ENCODE measurements at places on chromosomes 5 and 9.

DNA sequence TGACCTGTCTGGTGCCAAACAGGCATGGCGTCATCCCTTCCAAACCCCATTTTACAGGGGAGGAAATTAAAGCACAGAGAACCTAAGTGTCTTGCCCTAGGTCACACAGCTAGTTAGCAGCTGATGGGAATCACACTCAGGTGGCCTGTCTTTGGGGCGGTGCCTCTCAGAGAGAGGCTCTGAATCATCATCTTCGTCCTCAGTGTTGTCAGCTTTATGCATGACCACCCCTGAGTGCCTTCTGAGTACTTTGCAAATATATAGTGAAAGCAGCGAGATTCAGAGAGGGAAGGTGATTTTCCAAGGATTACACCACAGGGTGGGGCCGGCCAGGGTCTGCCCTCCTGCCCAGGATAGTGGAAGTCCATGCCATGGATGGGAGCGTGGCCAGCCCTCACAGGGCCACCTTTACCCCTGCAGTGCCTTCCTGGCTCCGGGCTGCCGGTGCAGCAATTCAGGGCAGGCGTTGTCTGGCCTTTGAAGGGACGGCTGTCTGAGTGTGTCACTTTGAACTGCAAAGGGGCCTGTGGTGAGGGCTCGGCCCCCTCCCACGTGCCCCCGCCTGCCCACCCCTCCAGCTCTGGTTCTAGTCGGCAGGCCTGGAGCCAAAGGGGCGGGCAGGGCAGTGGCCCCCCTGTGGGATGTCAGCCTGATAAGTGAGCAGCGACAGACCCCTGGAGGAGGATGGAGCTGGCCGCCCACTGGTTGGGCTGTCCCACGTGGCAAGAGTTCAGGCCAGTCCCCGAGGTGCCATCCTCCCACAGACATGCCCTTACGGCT lies 16.9 kb downstream of the LMX1B start:
- peaks cover 49% of the 10 kb centered on the region for H3K27me3 ChIP-seq
- no peaks in the 10 kb centered on the region for H3K36me3 ChIP-seq
- H3K4me3 ChIP-seq, result no peak overlapping the region
- peaks cover 12% of the 10 kb centered on the region for H3K4me1 ChIP-seq

- no peak for DNase-seq
- peaks cover 11% of the 10 kb centered on the region for H3K4me1 ChIP-seq
- no peaks in the 10 kb centered on the region for H3K27me3 ChIP-seq
- H3K27ac ChIP-seq, result no peak overlapping the region
- no peaks in the 10 kb centered on the region for H3K36me3 ChIP-seq
These were observed 7.4 kb upstream of the GRK6 start for GRCh38 chr5:177419046-177419445.

DNA sequence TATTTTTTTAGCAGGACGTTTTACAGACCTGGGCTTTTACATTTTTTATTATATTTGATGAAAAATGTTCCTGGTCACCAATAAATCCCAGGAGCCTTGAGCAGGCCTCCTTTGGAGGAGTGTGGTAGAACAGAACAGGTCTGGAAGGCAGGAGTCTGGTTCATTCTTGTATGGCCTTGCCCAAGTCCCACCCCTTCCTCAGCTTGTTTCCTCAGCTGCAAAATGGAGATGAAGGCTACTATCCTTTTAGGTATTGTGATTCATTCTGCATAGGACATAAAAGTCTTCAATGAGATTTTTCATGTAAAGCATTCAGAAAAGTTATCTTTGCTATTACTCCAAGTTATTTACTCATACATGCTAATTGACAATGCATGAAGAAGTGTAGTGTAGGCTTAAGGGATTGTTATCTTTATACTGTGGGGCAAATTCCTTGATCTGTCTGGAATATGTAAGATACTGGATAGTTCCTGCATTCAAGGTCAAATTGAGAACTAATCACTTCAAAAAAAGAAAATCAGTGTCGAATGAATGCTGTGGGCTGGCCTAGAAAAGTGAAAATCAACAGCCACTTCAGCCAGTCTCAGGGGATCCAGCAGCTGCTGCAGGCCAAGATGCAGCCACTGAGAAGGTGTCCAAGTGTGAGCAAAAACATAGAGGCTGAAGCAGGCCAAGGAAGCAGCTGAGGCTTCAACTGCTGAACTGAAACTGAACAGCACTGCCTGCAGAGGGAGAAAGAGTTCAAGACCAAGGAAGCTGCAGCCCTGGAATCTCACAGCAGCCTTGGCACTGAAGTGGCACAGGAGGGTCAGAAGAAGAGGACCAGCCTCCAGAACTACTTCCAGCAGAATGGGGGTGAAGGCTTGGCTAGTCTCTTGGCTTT lies 15.5 kb upstream of the SLC36A3 start:
- H3K4me3 ChIP-seq, result no peak overlapping the region
- H3K4me1 ChIP-seq, result no peaks in the 10 kb centered on the region
- no peaks in the 10 kb centered on the region for H3K27me3 ChIP-seq
- no peaks in the 10 kb centered on the region for H3K36me3 ChIP-seq

DNA sequence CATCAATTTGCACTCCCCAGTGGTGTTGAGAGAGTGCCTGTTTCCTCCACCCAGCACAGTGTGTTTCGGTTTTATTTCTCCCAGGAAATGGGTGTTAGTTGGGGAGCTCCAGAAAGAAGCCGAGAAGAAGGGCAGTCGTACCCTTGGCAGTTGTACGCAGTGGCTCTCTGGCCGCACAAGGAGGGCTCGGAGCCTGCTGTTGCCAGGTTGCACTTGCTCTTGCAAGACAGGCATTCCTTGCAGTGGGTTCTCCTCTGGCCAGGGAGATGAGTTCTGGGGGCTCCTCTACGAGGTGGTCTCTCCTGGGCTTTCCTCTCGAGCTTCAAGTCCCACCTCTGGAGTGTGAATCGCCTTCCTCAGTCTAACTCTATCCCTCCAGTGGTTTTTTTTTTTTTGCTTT lies 29.1 kb downstream of the QRFP start:
- no peak overlapping the region for H3K4me3 ChIP-seq
- no peak overlapping the region for H3K27ac ChIP-seq
- H3K36me3 ChIP-seq, result peaks cover 12% of the 10 kb centered on the region
- no peaks in the 10 kb centered on the region for H3K4me1 ChIP-seq
- H3K27me3 ChIP-seq, result no peaks in the 10 kb centered on the region

- H3K4me3 ChIP-seq, result no peak overlapping the region
- H3K27ac ChIP-seq, result no peak overlapping the region
- H3K36me3 ChIP-seq, result no peaks in the 10 kb centered on the region
- H3K27me3 ChIP-seq, result no peaks in the 10 kb centered on the region
These were observed 68.7 kb upstream of the ZNF618 start for GRCh38 chr9:113807173-113808061.

DNA sequence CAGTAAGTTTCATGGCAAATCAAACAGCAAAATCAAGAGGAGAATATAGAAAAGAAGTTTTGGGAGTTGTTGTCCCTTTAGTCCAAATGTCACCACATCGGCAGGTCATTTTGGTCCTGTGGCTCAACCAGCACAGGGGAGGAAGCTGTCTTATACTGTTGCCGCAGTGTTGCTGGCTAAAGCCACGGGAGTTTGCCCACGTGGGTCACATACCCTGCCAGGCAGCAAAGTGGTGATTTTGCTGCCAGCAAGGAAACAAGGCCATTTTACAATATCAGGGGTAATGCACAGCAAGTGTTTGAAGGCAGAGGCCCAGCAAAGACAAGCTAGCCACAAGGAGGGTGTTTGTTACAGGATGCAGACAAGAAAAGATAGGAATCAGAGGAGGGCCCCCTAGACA lies 14.5 kb downstream of the GABRA6 start:
- H3K4me3 ChIP-seq, result no peak overlapping the region
- no peaks in the 10 kb centered on the region for H3K4me1 ChIP-seq
- no peaks in the 10 kb centered on the region for H3K36me3 ChIP-seq
- DNase-seq, result no peak
- H3K27ac ChIP-seq, result no peak overlapping the region

DNA sequence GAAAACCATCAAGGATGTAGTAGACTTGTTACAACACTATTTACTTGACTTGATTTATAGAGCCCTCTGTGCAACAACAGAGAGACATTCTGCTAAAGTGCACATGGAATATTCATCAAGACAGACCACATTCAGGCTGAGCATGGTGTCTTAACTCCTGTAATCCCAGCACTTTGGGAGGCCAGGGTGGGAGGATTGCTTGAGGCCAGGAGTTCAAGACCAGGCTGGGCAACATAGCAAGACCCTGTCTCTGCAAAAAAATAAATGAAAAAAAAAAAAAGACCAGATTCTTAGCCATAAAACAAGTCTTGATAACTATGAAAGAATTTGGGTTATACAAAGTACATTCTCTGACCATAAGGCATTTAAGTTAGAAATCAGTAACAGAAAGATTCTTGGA lies 25.3 kb downstream of the DENND4C start:
- H3K27me3 ChIP-seq, result no peaks in the 10 kb centered on the region
- H3K4me3 ChIP-seq, result no peak overlapping the region
- H3K36me3 ChIP-seq, result no peaks in the 10 kb centered on the region
- H3K27ac ChIP-seq, result no peak overlapping the region
- H3K4me1 ChIP-seq, result no peaks in the 10 kb centered on the region

GRCh38 chr9:98579700-98580099 lies 129.0 kb downstream of the GABBR2 start:
- no peak overlapping the region for H3K27ac ChIP-seq
- no peaks in the 10 kb centered on the region for H3K36me3 ChIP-seq
- no peak for DNase-seq
- H3K4me3 ChIP-seq, result no peak overlapping the region
- no peaks in the 10 kb centered on the region for H3K27me3 ChIP-seq
- H3K4me1 ChIP-seq, result no peaks in the 10 kb centered on the region

DNA sequence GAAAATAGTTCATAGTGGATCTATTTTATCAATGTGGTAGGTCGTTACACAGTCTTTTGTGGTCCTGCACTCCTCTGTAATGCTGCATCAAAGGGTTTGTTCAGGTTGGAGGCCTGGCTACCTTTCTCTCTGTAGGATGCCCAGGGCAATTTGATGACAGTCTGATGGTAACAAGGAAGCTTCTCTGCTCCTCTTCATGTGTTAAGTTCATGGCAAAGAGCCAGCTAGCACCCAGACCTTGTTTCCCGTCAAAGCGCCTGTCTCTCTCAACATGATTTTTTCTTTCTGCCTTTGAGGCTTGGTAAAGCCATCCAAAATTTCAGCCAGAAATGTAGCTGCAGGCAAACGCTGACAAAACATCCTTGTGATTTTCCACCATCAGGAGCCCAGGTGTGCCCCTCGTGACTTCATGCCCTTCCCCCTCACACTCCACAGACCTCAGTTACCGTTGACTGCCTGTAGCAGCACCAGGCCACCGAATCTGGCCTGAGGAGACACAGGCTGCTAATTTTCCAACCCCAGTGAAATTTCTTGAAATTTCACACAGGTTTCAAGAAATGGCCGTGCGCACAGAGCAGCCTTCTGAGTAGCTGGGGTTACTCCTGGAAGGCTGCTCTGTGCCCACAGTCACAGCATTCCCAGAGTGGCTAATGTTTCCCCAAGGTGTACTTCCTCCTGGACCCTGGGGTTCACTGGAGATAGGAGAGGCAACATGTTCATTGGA lies 292.7 kb downstream of the CWC27 start:
- H3K27me3 ChIP-seq, result no peaks in the 10 kb centered on the region
- H3K27ac ChIP-seq, result no peak overlapping the region
- no peaks in the 10 kb centered on the region for H3K36me3 ChIP-seq
- no peak for DNase-seq
- H3K4me1 ChIP-seq, result no peaks in the 10 kb centered on the region

DNA sequence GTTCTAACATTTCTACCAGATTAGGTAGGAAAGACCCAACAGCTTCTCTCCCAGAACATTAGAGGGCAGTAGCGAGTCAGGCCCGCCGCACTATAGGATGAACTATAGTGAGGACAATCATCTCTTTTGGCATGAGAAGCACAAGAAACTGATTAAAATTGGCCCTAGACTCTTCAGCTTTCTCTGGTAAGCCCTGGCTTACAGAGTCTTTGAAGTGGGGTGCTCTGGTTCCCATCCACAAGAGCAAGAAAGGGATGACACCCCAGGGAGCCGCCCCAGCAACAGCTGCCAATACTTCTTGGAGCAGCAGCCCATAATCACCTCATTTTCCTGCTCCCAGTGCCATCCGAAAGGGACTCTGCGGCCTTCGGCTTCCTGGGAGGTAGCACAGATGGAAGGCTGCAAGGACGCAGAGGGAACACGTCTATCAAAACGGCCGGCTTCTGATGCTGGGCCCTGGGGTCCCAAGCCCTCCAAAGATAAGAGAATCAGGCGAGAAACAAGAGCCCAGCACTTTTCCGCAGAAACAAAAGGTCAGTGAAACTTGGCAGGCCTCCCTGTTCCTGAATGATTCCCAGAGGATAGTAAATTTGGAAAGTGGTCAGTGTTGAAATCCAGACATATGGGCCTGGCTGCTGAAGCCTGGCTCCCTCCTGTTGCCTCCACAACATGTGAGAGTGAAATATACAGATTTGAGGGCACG lies 69.3 kb downstream of the HSD17B3 start:
- no peak overlapping the region for H3K4me3 ChIP-seq
- no peaks in the 10 kb centered on the region for H3K36me3 ChIP-seq
- DNase-seq, result no peak

DNA sequence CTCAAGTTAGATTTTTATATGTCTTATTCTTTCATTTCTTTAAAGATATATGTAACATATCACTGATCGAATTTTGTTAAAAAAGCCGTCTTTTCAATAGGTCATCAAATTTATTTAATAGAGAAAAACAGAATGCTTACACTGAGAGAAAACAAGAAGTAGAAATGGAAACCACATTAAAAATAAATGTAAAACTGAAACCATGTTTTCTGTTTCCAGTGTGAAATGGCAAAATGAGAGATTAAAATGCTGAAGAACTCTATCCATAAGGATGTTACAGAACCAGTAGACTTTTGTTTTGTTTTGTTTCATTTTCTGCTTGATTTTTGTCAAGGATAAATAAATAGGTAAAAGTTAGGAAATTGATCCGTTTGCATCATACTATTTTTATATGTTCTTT lies 210.1 kb downstream of the PRDM9 start:
- H3K27ac ChIP-seq, result no peak overlapping the region
- H3K4me1 ChIP-seq, result no peaks in the 10 kb centered on the region
- no peaks in the 10 kb centered on the region for H3K36me3 ChIP-seq
- H3K4me3 ChIP-seq, result no peak overlapping the region
- no peak for DNase-seq
- H3K27me3 ChIP-seq, result no peaks in the 10 kb centered on the region

GRCh38 chr9:84325347-84325973 lies 15.1 kb downstream of the SLC28A3 start:
- no peaks in the 10 kb centered on the region for H3K36me3 ChIP-seq
- H3K4me1 ChIP-seq, result no peaks in the 10 kb centered on the region
- H3K4me3 ChIP-seq, result no peak overlapping the region
- no peak overlapping the region for H3K27ac ChIP-seq
- no peak for DNase-seq

DNA sequence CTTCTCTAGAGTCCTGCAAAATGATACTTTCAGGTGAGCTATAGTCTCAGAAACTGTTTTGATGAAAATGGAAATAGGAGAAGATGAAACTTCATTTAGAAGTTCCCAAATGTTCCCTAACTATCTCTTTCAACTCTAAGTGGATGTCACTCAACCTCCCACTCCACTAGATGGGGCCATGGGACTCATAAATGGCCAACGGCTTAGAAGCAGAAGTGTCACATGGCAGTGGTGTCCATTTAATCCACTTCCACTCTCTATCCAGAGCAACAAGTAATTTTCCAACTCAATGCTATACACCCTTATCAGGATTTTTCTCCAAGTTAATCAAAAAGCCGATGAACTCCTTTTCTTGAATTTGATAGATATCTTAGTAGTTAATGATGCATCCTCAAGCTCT lies 295.7 kb downstream of the EDIL3 start:
- H3K4me3 ChIP-seq, result no peak overlapping the region
- no peak for DNase-seq

- no peaks in the 10 kb centered on the region for H3K27me3 ChIP-seq
- peaks cover 85% of the 10 kb centered on the region for H3K36me3 ChIP-seq
- no peak overlapping the region for H3K27ac ChIP-seq
- H3K4me1 ChIP-seq, result no peaks in the 10 kb centered on the region
- H3K4me3 ChIP-seq, result no peak overlapping the region
These were observed 23.1 kb downstream of the SPTAN1 start for GRCh38 chr9:128575469-128575868.

Measured in effector memory CD4-positive, alpha-beta T cell (primary cell).